ENCODE measurements at places on chromosomes 7 and 10. TPM values are rescaled to one million over a fixed set of nuclear protein-coding genes. Genes with fewer than 3 reads are reported as not detected.

The LLCFC1 gene
- total RNA-seq, result not detected

The ACSL5 gene
- total RNA-seq, result 50.7 TPM

- no peak overlapping the region for H3K4me3 ChIP-seq
- DNase-seq, result no peak
- no peaks in the 10 kb centered on the region for H3K27me3 ChIP-seq
- no peaks in the 10 kb centered on the region for H3K36me3 ChIP-seq
- H3K4me1 ChIP-seq, result no peaks in the 10 kb centered on the region
Observed at GRCh38 chr7:110129159-110129558, 961.8 kb upstream of the LRRN3 start.

The ELN gene
- not detected for total RNA-seq

GRCh38 chr10:133411523-133412380 lies 12.7 kb downstream of the SPRN start:
- no peak overlapping the region for H3K4me3 ChIP-seq
- H3K27me3 ChIP-seq, result no peaks in the 10 kb centered on the region
- no peak overlapping the region for H3K27ac ChIP-seq

The CYP26C1 gene
- total RNA-seq, result not detected

DNA sequence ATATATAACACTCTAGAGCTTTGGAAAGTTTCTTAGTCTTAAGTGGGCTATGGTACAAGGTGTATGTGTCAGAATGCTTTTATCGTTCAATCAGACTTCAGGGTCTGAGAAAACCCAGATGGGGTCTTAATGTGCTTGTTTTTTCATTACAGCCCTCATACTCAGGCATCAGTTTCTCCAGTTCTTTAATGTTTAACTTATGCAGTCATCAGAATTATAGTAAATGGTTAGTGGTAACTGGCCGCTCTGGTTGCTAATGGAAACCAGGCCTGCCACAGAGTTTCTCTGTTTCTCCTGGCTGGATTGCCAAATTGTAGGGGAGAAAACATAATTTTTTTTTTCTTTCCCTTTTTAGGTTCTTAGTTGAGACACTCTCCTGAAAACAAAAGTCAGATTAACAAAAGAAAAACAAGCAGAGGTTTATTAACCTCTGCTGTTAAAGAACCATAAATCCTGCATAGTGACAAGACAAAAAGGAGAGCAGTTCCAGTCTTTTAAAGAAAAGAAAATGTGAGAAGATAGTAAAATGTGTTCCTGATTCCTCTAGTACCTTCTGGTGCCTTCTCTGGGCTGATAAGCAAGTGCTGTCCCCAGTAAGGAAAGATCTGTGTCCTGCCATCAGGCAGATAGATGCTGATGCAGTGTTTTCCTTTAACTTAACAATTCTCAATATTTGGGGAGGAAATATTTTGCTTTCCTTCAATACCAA lies 21.5 kb upstream of the GHITM start:
- H3K4me1 ChIP-seq, result no peaks in the 10 kb centered on the region
- no peaks in the 10 kb centered on the region for H3K36me3 ChIP-seq
- no peak overlapping the region for H3K27ac ChIP-seq
- peaks cover 9% of the 10 kb centered on the region for H3K27me3 ChIP-seq
- H3K4me3 ChIP-seq, result no peak overlapping the region

DNA sequence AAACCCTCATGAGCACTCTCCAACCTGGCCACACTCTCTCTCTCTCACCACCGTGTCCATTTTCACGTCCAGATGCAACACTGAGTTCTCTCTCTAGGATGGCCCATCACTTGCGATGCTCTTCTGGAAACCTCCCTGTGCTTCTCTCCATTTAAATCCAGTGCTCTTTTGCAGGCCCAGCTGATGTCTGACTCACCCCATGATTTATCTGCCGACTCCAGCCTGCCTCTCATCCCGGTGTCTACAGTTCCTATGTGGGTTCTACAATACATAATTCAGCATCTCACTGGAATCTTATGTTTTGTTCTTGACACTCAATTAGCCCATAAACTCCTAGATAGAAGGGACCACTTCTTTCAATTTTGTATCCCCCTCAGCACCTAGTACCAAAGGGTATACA lies 5.0 kb downstream of the TPK1 start:
- H3K36me3 ChIP-seq, result peaks cover 2% of the 10 kb centered on the region
- H3K4me1 ChIP-seq, result peaks cover 44% of the 10 kb centered on the region
- no peak overlapping the region for H3K4me3 ChIP-seq
- no peak for DNase-seq
- H3K27ac ChIP-seq, result peak overlapping the region; percentile 37

The GPER1 gene
- not detected for total RNA-seq

The MYL10 gene
- total RNA-seq, result not detected

DNA sequence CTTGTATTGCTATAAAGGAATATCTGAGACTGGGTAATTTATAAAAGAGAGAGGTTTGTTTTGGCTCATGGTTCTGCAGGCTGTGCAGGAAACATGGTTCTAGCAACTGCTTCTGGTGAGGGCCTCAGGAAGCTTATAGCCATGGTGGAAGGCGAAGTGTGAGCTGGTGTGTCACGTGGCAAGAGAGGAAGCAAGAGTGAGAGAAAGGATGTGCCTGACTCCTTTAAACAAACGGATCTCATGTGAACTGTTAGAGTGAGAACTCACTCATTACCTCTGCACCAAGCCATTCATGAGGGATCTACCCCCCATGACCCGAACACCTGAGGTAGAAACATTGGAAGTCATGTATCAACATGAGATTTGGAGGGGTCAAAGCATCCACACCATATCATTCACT lies 7.7 kb upstream of the ITPRIP start:
- no peaks in the 10 kb centered on the region for H3K27me3 ChIP-seq
- peaks cover 4% of the 10 kb centered on the region for H3K36me3 ChIP-seq
- H3K27ac ChIP-seq, result peak overlapping the region; percentile 46
- H3K4me1 ChIP-seq, result peaks cover 10% of the 10 kb centered on the region

DNA sequence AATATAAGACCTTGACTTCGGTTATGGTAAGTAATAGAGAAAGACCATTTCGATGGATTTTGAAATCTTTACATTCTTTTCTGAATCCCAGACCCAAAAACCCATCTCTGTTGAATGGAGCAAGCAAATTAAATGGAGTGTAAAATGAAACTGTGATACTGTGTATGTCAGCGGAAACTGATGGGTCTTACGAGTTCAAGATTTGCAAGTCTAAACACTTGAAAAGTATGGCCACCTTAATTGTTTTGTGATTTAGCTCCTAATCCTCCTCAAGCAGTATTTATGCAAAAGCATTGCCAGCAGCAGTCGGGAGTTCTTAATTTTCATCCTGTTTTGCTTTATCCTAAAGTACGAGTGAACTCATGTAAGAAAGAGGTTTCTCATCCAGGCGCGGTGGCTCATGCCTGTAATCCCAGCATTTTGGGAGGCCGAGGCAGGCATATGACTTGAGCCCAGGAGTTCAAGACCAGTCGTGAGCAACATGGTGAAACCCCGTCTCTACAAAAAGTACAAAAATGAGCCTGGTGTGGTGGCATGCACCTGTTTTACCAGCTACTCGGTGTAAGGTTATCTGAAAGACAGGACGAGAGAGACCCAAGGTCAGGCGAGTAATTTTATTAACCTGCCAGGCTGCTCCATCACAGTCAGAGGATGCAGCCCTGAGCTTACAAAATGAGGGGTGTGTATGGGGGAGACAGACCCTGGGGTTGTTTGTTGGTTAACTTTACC lies 5.8 kb upstream of the DHTKD1 start:
- peaks cover 9% of the 10 kb centered on the region for H3K4me1 ChIP-seq
- DNase-seq, result no peak
- no peak overlapping the region for H3K27ac ChIP-seq
- H3K27me3 ChIP-seq, result no peaks in the 10 kb centered on the region
- no peak overlapping the region for H3K4me3 ChIP-seq
- H3K36me3 ChIP-seq, result no peaks in the 10 kb centered on the region

The GPR37 gene
- total RNA-seq, result not detected

GRCh38 chr7:97731736-97732564 lies at the start of gene TAC1:
TSS of gene TAC1 (plus strand) at chr7:97732086. CDS start at chr7:97732613, 527 bp downstream.
- no peak within 1 kb of the TSS for H3K27ac ChIP-seq
- no peak for DNase-seq
- H3K4me3 ChIP-seq, result no peak within 1 kb of the TSS
- H3K4me1 ChIP-seq, result no peaks in the 10 kb centered on the region
- H3K36me3 ChIP-seq, result peaks cover 2% of the 10 kb centered on the region

DNA sequence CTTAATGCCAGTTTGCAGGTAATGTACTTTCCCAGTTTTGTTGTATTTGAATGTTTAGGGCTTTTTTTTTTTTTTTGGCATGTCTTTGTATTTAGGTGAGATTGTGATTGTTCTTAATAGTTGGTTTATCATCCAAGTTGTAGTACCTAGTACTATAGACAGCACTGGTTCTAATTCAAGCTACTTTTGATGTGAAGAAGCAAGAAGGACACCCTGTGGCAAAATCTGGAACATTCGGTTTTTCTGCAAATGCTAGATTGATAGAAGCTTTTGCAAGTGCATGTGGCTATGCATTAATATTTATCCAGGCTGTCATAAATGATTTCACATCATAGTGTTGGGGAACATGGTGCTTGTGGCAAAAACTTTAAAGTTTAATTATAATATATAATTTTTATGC lies 248.9 kb downstream of the FOXP2 start:
- H3K36me3 ChIP-seq, result no peaks in the 10 kb centered on the region
- H3K27me3 ChIP-seq, result peaks cover 1% of the 10 kb centered on the region
- no peak overlapping the region for H3K27ac ChIP-seq
- no peak for DNase-seq

GRCh38 chr7:22128528-22128920 lies 182.8 kb upstream of the CDCA7L start:
- H3K27ac ChIP-seq, result no peak overlapping the region
- peaks cover 21% of the 10 kb centered on the region for H3K27me3 ChIP-seq
- no peaks in the 10 kb centered on the region for H3K36me3 ChIP-seq
- no peak overlapping the region for H3K4me3 ChIP-seq
- no peak for DNase-seq

GRCh38 chr7:87000344-87000743 lies 59.1 kb downstream of the ELAPOR2 start:
- H3K27ac ChIP-seq, result no peak overlapping the region
- H3K4me3 ChIP-seq, result no peak overlapping the region
- H3K4me1 ChIP-seq, result no peaks in the 10 kb centered on the region

The ADAP1 gene
- total RNA-seq, result 87.7 TPM

The CLRN3 gene
- total RNA-seq, result not detected

- no peak for DNase-seq
- no peaks in the 10 kb centered on the region for H3K4me1 ChIP-seq
- H3K4me3 ChIP-seq, result no peak overlapping the region
- H3K27me3 ChIP-seq, result peaks cover 2% of the 10 kb centered on the region
Observed at GRCh38 chr7:121006711-121007315, 18.3 kb downstream of the CPED1 start.

- peaks cover 18% of the 10 kb centered on the region for H3K27me3 ChIP-seq
- DNase-seq, result no peak
- H3K27ac ChIP-seq, result no peak overlapping the region
- peaks cover 39% of the 10 kb centered on the region for H3K4me1 ChIP-seq
- H3K4me3 ChIP-seq, result no peak overlapping the region
- peaks cover 4% of the 10 kb centered on the region for H3K36me3 ChIP-seq
Observed at GRCh38 chr10:113958631-113959382, 84.9 kb upstream of the ADRB1 start.

GRCh38 chr7:50959991-50960390 lies 177.3 kb upstream of the GRB10 start:
- H3K27me3 ChIP-seq, result peaks cover 5% of the 10 kb centered on the region
- no peak overlapping the region for H3K27ac ChIP-seq
- DNase-seq, result no peak
- H3K36me3 ChIP-seq, result no peaks in the 10 kb centered on the region
- no peak overlapping the region for H3K4me3 ChIP-seq

- peaks cover 2% of the 10 kb centered on the region for H3K27me3 ChIP-seq
- H3K4me1 ChIP-seq, result no peaks in the 10 kb centered on the region
- DNase-seq, result no peak
- no peak overlapping the region for H3K4me3 ChIP-seq
Observed at GRCh38 chr10:78742730-78743615, 325.8 kb upstream of the ZMIZ1 start.

The IKZF1 gene
- total RNA-seq, result 324 TPM

GRCh38 chr10:49689882-49690510 lies 10.5 kb downstream of the C10orf53 start:
- H3K36me3 ChIP-seq, result no peaks in the 10 kb centered on the region
- H3K27me3 ChIP-seq, result peaks cover 48% of the 10 kb centered on the region
- H3K27ac ChIP-seq, result no peak overlapping the region
- no peak for DNase-seq
- no peak overlapping the region for H3K4me3 ChIP-seq

GRCh38 chr7:45143616-45144015 lies 14.0 kb upstream of the RAMP3 start:
- no peak overlapping the region for H3K4me3 ChIP-seq
- H3K4me1 ChIP-seq, result peaks cover 4% of the 10 kb centered on the region
- H3K27ac ChIP-seq, result no peak overlapping the region
- DNase-seq, result no peak
- peaks cover 10% of the 10 kb centered on the region for H3K27me3 ChIP-seq
- no peaks in the 10 kb centered on the region for H3K36me3 ChIP-seq

- no peaks in the 10 kb centered on the region for H3K27me3 ChIP-seq
- no peaks in the 10 kb centered on the region for H3K36me3 ChIP-seq
- no peak overlapping the region for H3K27ac ChIP-seq
- H3K4me3 ChIP-seq, result no peak overlapping the region
Observed at GRCh38 chr7:98831641-98832221, 38.1 kb downstream of the TMEM130 start.

DNA sequence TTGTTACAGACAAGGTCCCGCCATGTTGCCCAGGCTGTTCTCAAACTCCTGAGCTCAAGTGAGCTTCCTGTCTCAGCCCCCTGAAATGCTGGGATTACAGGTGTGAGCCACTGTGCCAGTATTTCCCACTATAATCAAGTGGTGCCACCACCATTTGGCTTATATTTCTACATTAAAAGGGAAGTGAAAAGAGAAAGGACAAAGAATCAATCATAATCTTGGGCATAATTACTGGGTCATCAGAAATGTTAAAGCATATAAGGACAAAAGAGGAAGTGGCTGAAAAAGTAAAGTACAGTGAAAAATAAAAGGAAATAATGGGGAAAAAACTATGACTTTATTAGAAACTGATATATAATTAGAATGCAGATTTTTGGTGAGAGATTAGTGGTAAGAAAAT lies 25.7 kb upstream of the ENTPD1 start:
- H3K27ac ChIP-seq, result no peak overlapping the region
- H3K27me3 ChIP-seq, result peaks cover 16% of the 10 kb centered on the region
- DNase-seq, result no peak
- peaks cover 7% of the 10 kb centered on the region for H3K36me3 ChIP-seq

DNA sequence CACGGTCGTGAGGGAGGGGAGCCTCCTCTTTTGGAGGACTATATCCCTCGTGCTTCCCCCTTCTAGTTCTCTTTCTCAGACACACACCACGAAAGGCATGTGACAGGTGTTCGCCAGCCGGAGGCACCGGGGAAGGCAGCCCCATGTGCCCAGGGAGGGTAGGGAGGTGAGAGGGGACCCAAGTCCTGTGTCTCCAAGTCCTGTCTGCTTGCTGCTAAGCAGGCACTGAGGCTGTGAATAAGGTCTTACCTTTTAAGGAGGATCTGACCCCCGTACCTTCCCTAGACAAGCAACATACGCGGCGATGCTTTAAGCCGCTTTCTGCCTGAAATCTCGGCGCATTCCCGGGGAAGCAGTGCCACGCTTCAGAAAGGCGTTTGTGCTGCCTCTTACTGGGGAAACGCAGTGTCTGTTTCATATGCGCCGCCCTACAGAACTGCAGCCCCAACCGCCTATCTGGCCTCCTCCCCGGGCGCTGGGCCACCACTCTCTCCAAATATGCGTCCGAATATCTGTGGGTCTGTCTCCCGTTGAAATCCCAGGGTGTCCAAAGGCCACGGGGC lies 770 bp downstream of the PLXNA4 start:
- no peak for DNase-seq
- H3K4me1 ChIP-seq, result peaks cover 26% of the 10 kb centered on the region
- no peak overlapping the region for H3K27ac ChIP-seq
- no peaks in the 10 kb centered on the region for H3K36me3 ChIP-seq
- peak overlapping the region; percentile 39 for H3K4me3 ChIP-seq
- peaks cover 79% of the 10 kb centered on the region for H3K27me3 ChIP-seq

The CNTNAP2 gene
- total RNA-seq, result not detected

The OTUD1 gene
- total RNA-seq, result 19.1 TPM
